ENCODE measurements at places on chromosomes 3 and 15. TPM values are rescaled to one million over a fixed set of nuclear protein-coding genes. Genes with fewer than 3 reads are reported as not detected.

DNA sequence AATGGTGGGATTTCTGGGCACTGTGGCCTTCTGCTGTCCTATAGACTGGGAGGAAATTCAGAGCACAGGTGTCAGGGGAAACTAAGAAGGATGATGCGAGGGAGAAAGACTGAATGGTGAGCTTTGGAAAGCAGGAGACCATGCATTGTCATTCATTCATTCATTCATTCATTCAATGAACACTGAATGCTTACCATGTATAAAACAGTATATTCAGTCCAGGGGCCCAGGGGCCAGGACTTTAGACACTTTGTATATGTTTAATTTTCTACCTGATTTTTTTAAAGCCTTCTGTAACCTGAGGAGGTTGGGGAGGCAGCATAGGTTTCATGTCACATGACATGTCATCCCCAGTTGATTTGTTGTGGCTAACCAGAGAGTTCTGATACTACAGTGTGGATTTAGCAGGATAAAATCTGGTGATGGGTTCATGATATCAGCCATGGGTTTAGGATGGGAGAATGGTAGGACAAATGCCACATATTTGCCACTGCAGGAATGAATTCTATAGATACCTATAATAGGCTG, 57.7 kb upstream of the ATG7 start:
- H3K27ac ChIP-seq: no peak overlapping the region
- H3K4me3 ChIP-seq: no peak overlapping the region
- DNase-seq: no peak
- peaks cover 13% of the 10 kb centered on the region for H3K27me3 ChIP-seq
- no peaks in the 10 kb centered on the region for H3K4me1 ChIP-seq
- H3K36me3 ChIP-seq: no peaks in the 10 kb centered on the region

Gene RAB6B
- total RNA-seq: 0.07 TPM

- peaks cover 6% of the 10 kb centered on the region for H3K27me3 ChIP-seq
- no peaks in the 10 kb centered on the region for H3K36me3 ChIP-seq
- H3K27ac ChIP-seq: no peak within 1 kb of the TSS
- no peak within 1 kb of the TSS for H3K4me3 ChIP-seq
- H3K4me1 ChIP-seq: no peaks in the 10 kb centered on the region
Observed at GRCh38 chr3:102434715-102435114, at the start of gene ZPLD1. ZPLD1 (plus strand) TSS chr3:102435015; CDS start chr3:102438488, 3,473 bp downstream.

Gene PATL2
- 13.5 TPM for total RNA-seq

Gene RBP2
- not detected for total RNA-seq

Data from activated CD4-positive, alpha-beta T cell treated with anti-CD3 and anti-CD28 coated beads, Interleukin-2, amount 10 ng/mL, durations not matched to agents 24 days and 14 days (primary cell).